M059J (cell line): ENCODE measurements at places on chromosomes 13 and 19.
A peak's percentile ranks its signal among the peaks of the same experiment; 100 is the strongest.

DNA sequence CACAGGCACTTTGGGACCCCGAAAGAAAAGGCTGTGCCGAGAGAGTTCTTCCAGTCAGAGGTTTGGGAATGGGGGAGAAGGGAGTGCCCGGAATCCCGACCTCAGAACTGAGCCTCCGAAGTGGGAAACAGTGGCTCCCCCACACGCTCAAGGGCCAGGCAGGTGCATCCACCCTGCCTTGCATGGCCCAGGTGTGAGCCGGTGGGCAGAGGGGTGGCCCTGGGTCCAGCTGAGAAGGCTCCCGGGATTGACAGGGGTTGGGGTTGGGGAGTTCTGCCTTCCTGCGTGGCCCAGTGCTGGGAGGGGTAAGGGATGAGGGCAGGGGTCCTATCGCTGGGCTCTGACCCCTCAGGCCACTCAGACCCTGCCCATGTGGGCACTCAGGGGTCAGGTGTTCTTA is 163.5 kb upstream of the TUBA3C start:
- no peak for DNase-seq

GRCh38 chr19:44512326-44513298 is 12.3 kb upstream of the ZNF180 start:
- DNase-seq: peak; percentile 84

GRCh38 chr13:44667943-44668342 is 91.8 kb upstream of the TSC22D1 start:
- peak; percentile 51 for DNase-seq

DNA sequence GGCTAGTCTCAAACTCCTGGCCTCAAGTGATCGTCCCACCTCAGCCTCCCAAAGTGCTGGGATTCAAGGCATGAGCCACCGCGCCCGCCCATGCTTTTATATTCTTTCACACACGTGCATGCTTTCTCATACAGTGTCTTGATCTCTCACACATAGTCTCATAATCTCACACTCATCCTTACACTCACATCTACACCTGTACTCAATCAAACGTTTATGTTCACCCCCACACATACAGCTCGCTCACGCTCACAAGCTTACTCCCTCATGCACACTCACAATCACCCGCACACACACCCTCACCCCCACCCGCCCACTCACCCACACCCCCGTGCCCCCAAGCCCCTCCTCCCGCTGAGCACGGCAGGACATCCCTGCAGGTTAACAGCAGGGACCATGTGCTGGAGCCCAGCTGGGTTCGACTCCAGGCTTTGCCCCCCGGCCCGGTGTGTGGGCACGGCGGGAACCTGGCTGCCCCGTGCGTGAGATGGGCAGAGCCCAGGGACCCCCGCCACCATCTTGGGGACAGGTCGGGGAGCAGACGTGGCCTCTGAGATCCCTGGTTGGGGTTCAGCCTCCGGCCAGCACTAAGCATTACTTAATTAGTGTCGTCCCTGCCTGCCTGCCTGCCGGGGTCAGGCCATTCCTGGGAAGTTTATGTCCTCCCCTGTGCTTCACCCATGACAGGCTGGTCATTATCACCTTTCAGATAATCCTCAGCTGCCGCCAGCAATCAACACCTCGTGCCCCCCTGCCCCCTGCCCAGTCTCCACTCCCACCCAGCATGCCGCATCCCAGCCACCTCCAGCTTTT is 11.4 kb downstream of the SBK2 start:
- DNase-seq: no peak

GRCh38 chr19:42276821-42277220 is 7.8 kb downstream of the CIC start:
- DNase-seq: peak; percentile 71

- peak; percentile 6 for DNase-seq
These were observed 181.9 kb downstream of the NDFIP2 start for GRCh38 chr13:79662882-79663281.

GRCh38 chr13:84774111-84774510 is 891.8 kb upstream of the SLITRK1 start:
- no peak for DNase-seq

GRCh38 chr13:106986687-106987426 is 418.9 kb upstream of the ARGLU1 start:
- no peak for DNase-seq

DNA sequence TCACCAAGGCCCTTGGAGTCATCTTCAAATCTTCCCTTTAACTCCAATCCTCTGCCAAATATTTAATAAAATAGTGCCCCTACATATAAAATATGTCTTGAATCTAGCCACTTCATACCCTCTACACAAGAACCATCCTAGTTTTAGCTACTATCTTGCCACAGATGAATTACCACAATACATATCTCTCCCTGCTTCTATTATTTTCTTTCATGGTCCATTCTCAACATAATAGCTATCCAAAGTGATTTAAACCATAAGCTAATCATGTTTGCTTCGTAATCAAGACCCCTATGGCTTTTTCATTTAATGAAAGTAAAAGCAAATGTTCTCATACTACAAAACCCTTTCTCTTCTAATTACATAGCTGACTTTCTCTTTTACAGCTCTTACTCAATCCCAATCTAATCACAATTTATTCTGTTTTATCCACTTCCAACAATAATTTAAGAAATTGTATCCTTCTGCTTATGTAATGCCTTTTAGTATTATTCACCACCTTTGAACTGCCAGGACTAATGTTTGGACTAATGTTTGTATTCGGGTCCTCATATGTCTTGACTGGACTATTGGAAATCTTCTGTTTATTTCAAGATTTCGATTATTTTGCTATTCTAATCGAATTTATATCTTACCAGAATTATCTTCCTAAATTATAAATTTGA is 412.0 kb downstream of the SLITRK1 start:
- DNase-seq: no peak

DNA sequence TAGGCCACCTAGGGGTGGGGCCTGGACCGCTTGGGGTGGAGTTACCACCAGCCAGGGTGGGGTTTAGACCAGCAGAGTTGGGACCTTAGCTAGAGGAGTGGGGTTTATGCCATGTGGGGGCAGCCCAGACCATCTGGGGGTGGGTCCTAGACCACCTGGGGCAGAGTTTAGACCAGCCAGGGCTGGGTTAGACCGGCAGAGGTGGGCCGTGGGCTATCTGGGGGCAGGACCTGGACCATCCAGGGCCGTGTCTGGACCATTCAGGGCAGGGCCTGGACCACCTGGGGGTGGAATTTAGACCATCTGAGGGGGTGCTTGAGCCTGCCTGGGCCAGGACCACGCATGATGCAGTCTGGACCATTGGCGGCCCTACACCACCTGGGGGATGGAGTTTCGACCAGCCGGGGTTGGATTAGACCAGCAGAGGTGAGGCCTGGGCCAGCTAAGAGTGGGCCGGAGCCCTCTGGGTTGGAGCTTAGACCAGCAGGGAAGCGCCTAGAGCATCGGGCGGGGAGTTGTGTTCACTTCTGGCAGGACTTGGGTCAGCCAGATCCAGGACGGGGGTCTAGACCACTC is 10.0 kb upstream of the CACNG6 start:
- DNase-seq: no peak

GRCh38 chr19:53873773-53874605 is 6.3 kb downstream of the MYADM start:
- no peak for DNase-seq

- peak; percentile 64 for DNase-seq
These were observed 572 bp downstream of the UGGT2 start for GRCh38 chr13:96052656-96053002.

GRCh38 chr19:29851769-29852521 is 40.2 kb downstream of the CCNE1 start:
- no peak for DNase-seq

DNA sequence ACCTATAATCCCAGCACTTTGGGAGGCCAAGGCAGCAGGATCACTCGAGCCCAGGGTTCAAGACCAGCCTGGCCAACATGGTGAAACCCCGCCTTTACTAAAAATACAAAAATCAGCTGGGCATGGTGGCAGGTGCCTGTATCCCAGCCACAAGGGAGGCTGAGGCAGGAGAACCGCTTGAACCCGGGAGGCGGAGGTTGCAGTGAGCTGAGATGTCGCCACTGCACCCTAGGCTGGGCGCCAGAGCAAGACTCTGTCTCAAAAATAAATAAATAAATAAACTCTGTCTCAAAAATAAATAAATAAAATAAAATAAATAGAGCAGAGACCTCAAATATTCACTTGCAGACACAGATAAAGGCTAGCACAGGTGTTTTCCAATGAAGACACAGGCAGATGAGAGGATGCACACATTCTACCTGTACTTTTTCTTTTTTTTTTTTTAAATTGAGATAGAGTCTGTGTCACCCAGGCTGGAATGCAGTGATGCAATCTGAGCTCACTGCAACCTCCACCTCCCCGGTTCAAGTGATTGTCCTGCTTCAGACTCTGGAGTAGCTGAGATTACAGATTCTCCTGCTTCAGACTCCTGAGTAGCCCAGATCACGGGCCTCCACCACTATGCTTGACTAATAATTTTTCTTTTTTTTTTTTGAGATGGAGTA is 2.7 kb upstream of the RPS16 start:
- peak; percentile 60 for DNase-seq

GRCh38 chr19:38012944-38013343 is 105.9 kb downstream of the SIPA1L3 start:
- no peak for DNase-seq

- DNase-seq: peak; percentile 57
These were observed 29.5 kb upstream of the SACS start for GRCh38 chr13:23462815-23463559.

DNA sequence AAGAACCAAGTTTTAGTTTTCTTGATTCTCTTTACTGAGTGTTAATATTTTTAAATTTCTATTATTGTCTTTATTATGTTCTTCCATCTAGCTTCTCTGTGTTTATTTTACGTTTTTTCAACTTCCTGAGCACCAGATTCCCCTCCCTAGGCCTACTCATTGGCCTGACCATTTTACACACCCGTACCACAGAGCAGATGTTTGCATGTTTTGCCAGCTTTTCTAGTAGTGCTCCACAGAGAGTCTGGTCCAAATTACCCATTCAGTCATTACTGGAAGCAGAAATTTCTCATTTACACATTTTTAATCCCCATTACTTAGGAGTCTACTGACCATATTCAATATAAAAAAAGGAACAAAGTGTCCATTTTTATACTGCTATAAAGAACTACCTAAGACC is 66.9 kb downstream of the ING1 start:
- no peak for DNase-seq

DNA sequence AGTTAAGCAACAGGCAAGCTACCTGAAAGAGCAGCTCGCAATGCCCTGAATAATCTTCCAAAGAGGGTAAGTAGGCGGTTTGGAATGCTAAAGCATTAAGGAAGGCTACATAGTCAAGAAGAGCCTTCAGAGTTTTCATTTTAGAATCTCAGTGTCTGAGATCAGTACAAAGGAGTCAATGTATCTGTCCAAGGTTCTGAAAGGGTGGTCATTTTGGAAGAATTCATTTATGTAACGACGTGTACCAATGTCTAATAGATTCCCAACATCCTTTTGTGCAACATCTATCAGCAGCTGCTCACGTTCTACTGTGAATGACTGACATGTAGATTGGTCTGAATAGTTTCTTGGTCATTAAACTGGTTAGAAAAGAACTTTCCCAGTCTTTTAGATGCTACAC is 15.2 kb downstream of the ZNF665 start:
- no peak for DNase-seq

DNA sequence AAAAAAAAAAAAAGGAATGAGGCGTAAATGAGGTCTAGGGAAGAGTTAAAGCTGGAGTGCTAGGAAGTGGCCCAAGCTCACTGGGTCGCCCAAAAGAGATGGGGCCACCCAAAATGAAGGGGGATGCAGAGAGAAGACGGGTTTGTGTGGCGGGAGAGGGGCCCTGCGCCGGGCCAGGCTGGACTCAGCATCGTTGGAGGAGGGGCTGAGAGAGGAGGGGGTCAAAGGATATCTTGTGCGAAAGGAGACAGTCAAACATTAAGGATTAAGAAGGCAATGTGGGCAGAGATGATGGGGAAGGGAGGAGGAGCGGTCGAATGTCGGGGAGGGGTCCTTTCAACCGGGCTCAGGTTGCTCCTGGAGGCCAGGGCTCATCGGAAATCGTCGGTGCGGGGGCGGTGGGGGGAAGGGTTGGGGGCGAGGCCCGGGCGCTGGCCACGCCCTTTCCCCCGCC is 825 bp upstream of the CARM1 start:
- DNase-seq: no peak

DNA sequence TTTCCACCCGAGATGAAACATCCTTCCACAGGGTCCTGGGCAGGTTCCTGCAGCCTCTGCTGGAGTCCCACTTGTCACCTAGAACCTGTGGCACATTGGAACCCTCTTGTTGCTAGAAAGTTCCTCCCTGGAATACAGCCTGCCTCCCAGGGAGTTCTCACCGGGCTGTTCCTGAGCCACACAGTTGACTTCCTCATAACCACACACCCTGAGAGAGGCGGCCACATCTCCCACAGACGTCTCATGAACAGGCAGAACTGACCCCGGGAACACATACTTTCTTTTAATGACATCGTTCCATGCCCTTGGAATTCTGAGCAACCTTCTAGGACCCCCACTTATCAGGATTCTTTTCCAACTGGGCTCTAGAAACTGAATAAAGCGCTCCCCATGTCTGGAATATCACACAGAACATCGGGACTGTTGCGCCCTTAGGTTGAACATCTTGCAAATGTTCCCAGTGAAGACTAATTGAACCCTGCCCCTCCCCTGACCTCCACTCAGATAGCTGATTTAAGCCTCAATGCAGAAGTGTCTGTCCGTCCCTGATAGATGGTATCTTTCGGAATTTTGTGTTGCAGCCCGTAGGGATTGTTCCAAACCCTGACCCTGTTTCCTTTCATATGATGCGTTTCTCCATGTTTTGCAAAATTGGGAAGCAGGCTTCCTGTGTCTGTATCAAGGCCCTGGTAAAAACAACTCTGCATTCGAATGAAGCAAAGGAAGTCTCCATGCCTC is 91.1 kb downstream of the RAB20 start:
- DNase-seq: no peak

- DNase-seq: no peak
These were observed 164.5 kb downstream of the URI1 start for GRCh38 chr19:30106417-30107095.

GRCh38 chr13:98175043-98175442 is 2.0 kb downstream of the RNF113B start:
- peak; percentile 42 for DNase-seq

DNA sequence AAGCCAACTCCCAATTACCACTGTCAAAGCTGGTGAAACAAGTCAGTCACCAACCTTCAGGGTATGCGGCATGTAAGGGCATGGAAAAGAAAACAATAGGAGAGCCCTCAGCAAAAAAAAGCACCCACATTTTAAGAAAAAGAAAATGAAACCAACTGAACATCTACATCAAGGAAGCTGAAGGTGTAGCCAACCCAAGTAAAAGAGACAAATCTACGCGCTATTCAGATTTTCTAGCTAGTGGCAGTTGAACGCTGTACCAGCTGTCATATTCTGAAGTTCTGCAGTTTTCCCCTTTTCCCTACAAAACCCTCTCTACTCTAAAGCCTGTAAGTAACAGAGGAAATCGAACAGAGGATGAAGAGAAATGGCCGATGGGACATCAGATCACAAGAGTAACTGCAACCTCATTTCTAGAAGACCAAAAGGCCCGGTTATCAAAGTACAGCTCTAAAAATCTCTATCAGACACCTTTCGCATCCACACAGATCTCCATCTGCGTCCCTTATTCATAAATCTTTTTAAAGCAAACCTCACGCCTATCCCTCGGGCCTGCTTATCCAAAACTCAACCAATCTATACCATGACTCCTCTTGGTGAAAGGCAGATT is 1.4 kb downstream of the MYCBP2 start:
- peak; percentile 33 for DNase-seq

- no peak for DNase-seq
These were observed 458.4 kb downstream of the KLF12 start for GRCh38 chr13:73675821-73676220.
